ENCODE measurements at places on chromosomes 1 and 21.

GRCh38 chr1:89781494-89782126 is 39.2 kb upstream of the LRRC8D start:
- no peak for DNase-seq

DNA sequence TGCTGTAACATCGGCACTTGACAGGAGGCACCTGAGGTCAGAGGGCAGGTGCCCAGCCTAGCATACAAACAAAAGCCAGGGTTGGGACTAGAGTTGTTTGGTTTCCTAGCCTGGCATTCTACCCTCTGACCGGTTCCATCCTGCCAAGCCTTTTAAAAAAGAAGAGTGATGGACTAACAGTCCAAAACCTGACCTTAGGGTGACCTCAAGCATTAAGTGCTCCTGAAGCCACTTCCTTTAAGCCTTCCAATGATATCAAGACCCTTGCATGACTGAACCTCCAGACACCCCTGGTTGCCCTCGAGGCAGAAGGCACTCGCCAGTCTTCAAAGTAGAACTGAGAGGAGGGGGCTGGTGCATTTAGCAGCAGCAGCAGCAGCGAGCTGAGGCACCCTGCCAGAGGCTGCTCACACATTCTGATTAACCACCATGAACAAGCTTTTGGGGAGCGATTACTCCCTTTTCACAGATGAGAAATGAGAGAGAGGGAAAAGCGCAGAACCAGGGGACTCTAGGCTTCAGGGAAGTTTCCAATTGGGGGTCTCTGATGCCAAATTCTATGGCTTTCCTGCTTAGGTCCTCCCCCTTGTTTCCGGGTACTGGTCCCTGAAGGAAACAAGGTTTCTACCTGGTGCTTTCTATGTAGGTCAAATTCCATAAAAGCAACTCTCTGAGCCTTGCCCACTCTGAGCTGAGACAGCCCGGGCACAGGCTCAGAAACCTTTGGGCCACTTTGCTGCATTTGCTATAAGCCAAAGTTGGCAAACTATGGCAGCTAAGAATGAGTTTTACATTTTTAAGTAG is 9.2 kb downstream of the SLC2A1 start:
- DNase-seq: no peak

- DNase-seq: no peak
These were observed 805 bp downstream of the ATG4C start for GRCh38 chr1:62784509-62785365.

GRCh38 chr1:197307136-197307535 is 39.1 kb downstream of the CRB1 start:
- DNase-seq: no peak

DNA sequence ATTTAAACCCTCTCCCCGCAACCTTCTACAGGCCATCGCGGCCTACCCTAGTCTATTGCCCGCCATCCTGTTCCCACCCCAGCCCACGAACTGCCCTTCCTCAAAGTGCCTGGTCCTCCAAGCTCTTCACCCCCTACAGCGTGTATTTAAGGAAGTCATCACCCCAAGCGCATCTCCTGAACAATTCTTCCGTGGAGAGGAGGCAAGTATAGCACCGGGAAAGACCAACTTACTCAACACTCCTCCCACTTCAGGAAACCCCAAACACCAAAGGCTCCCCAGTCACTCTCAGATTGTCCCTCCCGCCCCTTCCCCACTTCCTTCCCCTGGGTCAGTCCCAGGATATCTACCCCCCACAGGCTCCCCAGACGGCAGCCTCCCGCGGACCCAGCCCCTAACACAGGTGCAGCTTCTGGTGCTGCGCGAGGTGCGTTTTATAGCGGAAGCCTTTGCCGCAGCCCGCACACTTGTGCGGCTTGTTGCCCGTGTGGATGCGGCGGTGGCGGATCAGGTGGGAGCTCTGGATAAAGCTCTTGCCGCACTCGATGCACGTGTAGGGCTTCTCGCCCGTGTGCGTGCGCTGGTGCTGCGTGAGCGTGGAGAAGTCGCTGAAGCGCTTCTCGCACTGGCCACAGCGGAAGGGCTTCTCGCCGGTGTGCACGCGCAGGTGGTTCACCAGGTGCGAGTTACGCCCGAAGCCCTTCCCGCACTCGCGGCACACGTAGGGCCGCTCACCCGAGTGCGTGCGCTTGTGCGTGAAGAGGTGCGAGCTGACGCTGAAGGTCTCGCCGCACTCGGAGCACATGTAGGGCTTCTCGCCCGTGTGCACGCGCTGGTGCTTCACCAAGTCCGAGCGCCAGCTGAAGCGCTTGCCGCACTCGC is 25.5 kb downstream of the ZNF697 start:
- no peak for DNase-seq

GRCh38 chr1:107874221-107874620 is 90.8 kb downstream of the VAV3 start:
- no peak for DNase-seq

All from NCI-H2171 treated with DMSO at 0.1 percent for 48 hours (cell line).